ENCODE measurements at places on chromosomes 7 and 10.
A peak's percentile ranks its signal among the peaks of the same experiment; 100 is the strongest.

DNA sequence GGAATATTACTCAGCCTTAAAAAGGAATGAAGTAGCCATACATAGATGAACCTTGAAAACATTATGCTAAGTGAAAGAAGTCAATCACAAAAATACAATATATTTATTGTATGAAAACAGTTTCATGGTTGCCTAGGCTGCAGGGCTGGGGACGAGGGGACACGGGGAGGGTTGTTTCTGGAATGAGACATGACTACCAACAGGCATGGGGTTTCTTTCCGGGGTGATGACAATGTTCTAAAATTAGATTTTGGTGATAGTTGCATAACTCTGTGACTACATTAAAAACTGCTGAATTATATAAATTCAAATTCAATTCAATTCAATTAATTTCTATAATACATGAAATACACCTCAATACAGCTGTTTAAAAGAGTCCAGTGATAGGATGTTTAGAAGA lies 88.0 kb downstream of the ARHGAP22 start:
- DNase-seq: no peak

GRCh38 chr10:11274452-11274851 lies 256.8 kb downstream of the CELF2 start:
- DNase-seq: no peak

- DNase-seq: peak; percentile 53
These were observed 284.6 kb downstream of the KLF6 start for GRCh38 chr10:3500408-3500856.

DNA sequence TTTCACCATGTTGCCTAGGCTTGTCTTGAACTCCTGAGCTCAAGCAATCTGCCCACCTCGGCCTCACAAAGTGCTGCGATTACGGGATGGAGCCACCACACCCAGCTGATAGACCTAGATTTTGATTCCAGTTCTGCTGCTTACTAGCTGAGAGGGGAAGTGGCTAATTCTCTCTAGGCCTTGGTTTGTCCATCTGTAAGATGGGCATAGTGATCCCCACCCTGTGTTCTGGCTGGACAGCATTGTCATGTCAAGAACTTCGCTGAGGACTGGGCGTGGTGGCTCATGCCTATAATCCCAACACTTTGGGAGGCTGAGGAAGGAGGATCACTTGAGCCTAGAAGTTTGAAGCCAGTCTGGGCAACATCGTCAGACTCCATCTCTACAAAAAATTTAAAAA lies 17.4 kb upstream of the CCL24 start:
- DNase-seq: no peak

GRCh38 chr7:106609416-106609815 lies 51.5 kb downstream of the CCDC71L start:
- no peak for DNase-seq

GRCh38 chr10:6386346-6386745 lies 183.6 kb downstream of the PFKFB3 start:
- DNase-seq: no peak

All from mucosa of gallbladder (tissue), 1 donor.